ENCODE measurements at places on chromosomes 6 and 20.

DNA sequence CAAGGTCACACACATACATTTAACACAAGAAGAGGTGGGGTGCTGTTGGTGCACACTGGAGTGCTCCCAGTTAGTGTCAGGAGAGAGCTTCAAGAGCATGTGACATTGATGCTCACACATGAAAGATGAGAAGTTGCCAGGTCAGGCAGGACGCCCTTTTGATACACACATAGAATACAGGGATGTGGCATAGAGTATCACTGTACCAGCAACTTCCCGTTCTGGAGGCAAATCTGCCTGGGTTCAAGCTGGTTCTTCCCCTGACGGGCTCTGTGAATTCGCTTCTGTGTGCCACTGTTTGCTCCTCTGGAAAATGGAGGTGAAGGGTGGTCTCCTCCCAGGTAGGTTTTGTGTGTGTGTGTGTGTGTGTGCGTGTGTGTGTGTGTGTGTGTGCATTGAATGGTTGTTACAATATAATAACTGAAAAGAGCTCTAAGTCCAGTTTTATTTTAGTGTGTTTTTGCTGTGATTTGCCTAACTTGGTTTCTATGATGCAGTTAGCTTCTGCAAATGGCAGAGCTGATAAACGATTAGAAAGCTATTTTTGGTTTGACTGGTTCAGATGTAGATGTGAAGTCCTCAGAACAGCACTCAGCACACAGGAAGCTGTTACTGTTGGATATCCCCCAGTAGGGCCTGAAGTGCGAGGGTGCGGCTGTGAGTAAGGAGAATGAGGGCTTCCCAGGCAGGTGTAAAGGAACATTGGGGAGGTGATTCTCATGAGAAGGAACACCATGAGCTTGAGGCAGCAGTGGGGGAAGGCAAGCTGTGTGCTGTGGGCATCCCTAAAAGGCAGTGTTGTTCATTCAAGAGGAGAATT lies 53.4 kb downstream of the HIVEP1 start:
- H3K4me1 ChIP-seq = no peaks in the 10 kb centered on the region
- no peak overlapping the region for H3K27ac ChIP-seq
- no peak overlapping the region for H3K4me3 ChIP-seq
- no peaks in the 10 kb centered on the region for H3K27me3 ChIP-seq
- H3K36me3 ChIP-seq = no peaks in the 10 kb centered on the region
- DNase-seq = no peak

DNA sequence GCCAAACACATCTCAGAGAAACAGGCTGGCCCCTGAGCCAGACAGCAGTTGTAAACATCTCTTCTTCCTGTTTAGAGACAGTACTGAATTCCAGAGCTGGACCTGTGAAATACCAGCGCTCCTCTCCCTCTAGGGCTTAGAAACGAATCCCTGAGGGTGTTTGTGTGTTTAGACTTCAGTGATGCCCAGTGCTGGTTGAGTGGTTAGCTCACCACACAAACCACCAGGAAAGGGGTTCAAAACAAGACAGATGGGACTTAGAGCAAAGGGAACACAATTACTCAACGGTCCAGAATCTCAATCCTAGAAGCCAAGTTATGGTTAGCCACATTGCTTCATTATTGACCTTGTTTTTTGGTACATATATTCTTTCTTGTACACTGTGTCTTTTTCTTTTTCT lies 108.7 kb upstream of the TMEM170B start:
- peak; percentile 80 for DNase-seq
- peak overlapping the region; percentile 71 for H3K27ac ChIP-seq
- H3K27me3 ChIP-seq = no peaks in the 10 kb centered on the region

GRCh38 chr20:44247586-44248409 lies 690 bp downstream of the GDAP1L1 start:
- H3K36me3 ChIP-seq = no peaks in the 10 kb centered on the region
- no peak overlapping the region for H3K4me3 ChIP-seq
- no peak overlapping the region for H3K27ac ChIP-seq
- H3K27me3 ChIP-seq = no peaks in the 10 kb centered on the region
- DNase-seq = peak; percentile 80

GRCh38 chr6:155183095-155183494 lies 80.7 kb upstream of the CLDN20 start:
- no peak for DNase-seq
- H3K4me3 ChIP-seq = no peak overlapping the region
- no peaks in the 10 kb centered on the region for H3K36me3 ChIP-seq
- H3K27ac ChIP-seq = no peak overlapping the region
- H3K27me3 ChIP-seq = no peaks in the 10 kb centered on the region

GRCh38 chr6:18119236-18119635 lies 3.2 kb downstream of the NHLRC1 start:
- no peak overlapping the region for H3K27ac ChIP-seq
- no peaks in the 10 kb centered on the region for H3K36me3 ChIP-seq
- H3K27me3 ChIP-seq = no peaks in the 10 kb centered on the region
- peaks cover 24% of the 10 kb centered on the region for H3K4me1 ChIP-seq
